Fibroblast of lung (primary cell): ENCODE measurements at places on chromosomes 6 and 20. TPM values are rescaled to one million over a fixed set of nuclear protein-coding genes. Genes with fewer than 3 reads are reported as not detected.

Gene DEFB123
- not detected in 2 replicates for total RNA-seq

GRCh38 chr6:56146086-56146485 is 101.3 kb downstream of the COL21A1 start:
- peaks cover 3% of the 10 kb centered on the region for H3K4me1 ChIP-seq
- no peak overlapping the region for H3K27ac ChIP-seq
- peak; percentile 19 for DNase-seq
- no peak overlapping the region for H3K4me3 ChIP-seq
- no peaks in the 10 kb centered on the region for H3K27me3 ChIP-seq

DNA sequence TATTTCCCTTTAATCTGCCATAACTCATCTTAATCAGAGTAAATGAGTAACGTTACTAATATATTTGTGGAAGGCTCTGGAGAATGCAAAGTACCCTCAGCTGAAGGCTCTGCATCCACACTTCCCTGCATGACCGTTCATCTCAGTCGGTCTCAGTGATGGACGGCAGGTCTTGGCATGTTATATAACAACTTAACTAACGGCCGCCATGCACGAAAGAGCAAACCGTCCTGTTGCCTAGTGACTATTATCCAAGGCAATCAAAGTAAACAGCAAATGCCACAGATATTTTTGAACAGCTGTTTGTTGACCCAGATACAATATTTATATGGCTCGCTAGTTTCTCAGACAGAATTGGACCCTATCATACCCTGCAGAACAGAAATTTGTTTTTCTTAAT is 194.9 kb upstream of the SMLR1 start:
- no peaks in the 10 kb centered on the region for H3K27me3 ChIP-seq
- H3K4me3 ChIP-seq, result no peak overlapping the region
- H3K36me3 ChIP-seq, result no peaks in the 10 kb centered on the region
- no peak overlapping the region for H3K27ac ChIP-seq

DNA sequence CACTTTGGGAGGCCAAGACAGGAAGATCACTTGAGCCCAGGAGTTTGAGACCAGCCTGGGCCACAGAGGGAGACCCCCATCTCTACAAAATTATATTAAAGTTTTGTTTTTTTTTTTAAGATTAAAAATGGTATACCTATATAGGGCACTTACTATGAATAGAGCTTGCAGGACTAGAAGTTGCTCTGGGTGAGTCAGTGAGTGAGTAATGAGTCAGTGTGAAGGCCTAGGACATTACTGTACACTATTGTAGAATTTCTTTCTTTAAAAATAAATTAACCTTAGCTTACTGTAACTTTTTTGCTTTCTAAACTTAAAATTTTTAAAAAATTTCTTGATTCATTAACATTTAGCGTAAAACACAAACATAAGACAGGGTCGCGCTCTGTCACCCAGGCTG is 29.7 kb downstream of the STK35 start:
- H3K4me3 ChIP-seq, result no peak overlapping the region
- no peaks in the 10 kb centered on the region for H3K36me3 ChIP-seq
- H3K27me3 ChIP-seq, result no peaks in the 10 kb centered on the region
- H3K4me1 ChIP-seq, result peaks cover 16% of the 10 kb centered on the region

Gene GFRA4
- total RNA-seq, result not detected in 2 replicates
